ENCODE measurements at places on chromosomes 13 and 19. TPM values are rescaled to one million over a fixed set of nuclear protein-coding genes. Genes with fewer than 3 reads are reported as not detected.

Gene DNAAF3
- polyA plus RNA-seq, result not detected

Gene CPB2
- polyA plus RNA-seq, result not detected

Gene AMER2
- polyA plus RNA-seq, result not detected

Gene SCGB2B2
- not detected for polyA plus RNA-seq

Gene CD33
- polyA plus RNA-seq, result not detected

Gene ZNF724
- 4.3 TPM for polyA plus RNA-seq

Gene GRIK5
- 0.09 TPM for polyA plus RNA-seq

Gene BRCA2
- polyA plus RNA-seq, result 1.6 TPM

Gene RYR1
- polyA plus RNA-seq, result not detected

Gene CPAMD8
- polyA plus RNA-seq, result 0.66 TPM

Gene ZNF563
- 9.8 TPM for polyA plus RNA-seq

Gene GSX1
- polyA plus RNA-seq, result not detected

Gene NLRP9
- polyA plus RNA-seq, result not detected

Gene HAUS8
- 11.5 TPM for polyA plus RNA-seq

Gene C19orf25
- 69.8 TPM for polyA plus RNA-seq

Gene TUBB4A
- polyA plus RNA-seq, result 1.5 TPM

Gene ZNF44
- 19.2 TPM for polyA plus RNA-seq

Gene ZNF665
- 13.7 TPM for polyA plus RNA-seq
